Activated CD8-positive, alpha-beta T cell treated with anti-CD3 and anti-CD28 coated beads, Interleukin-2, amount 10 ng/mL, durations not matched to agents 7 days and 5 days (primary cell): ENCODE measurements at places on chromosomes 13 and 19. TPM values are rescaled to one million over a fixed set of nuclear protein-coding genes. Genes with fewer than 3 reads are reported as not detected.

- DNase-seq, result no peak
Measured at GRCh38 chr13:76610819-76611415, 275.3 kb downstream of the KCTD12 start.

- DNase-seq, result no peak
Measured at GRCh38 chr19:42255766-42256745, 1.1 kb upstream of the ERF start.

The F2RL3 gene
- 0.74 TPM for total RNA-seq

The CAPN12 gene
- 12.2 TPM for total RNA-seq

The ZNF599 gene
- 5.0 TPM for total RNA-seq

The ZNF525 gene
- total RNA-seq, result 22.3 TPM

GRCh38 chr13:42760951-42761350, 20.4 kb upstream of the FAM216B start:
- DNase-seq, result no peak

GRCh38 chr19:5218255-5218855, 122.3 kb downstream of the PTPRS start:
- DNase-seq, result no peak

The PRSS57 gene
- total RNA-seq, result not detected
